Stimulated activated CD8-positive, alpha-beta memory T cell treated with anti-CD3 and anti-CD28 coated beads, Interleukin-4, amount 100 ng/mL, for 4 hours (primary cell): ENCODE measurements at places on chromosomes 2 and 18.

DNA sequence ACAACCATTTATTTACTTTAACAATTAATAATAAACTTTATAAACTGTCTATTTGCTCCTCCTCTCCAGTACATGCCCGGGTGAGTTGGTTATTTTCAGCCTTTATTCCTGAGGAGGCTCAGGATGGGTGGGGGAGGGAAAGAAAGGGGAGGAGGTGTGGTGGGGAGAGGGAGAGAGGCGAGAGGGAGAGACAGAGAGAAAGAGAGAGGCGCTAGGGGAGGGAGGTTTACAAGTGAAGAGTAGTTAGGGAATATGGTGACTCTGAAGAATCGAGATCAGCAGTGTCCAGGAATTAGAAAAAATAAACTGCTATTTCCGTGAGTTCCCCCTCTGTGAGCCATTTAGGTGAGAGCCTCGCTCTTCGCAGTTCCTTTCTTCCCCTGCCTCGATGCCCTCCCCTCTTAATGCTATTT, 138.9 kb downstream of the MEIS1 start:
- no peak for DNase-seq

DNA sequence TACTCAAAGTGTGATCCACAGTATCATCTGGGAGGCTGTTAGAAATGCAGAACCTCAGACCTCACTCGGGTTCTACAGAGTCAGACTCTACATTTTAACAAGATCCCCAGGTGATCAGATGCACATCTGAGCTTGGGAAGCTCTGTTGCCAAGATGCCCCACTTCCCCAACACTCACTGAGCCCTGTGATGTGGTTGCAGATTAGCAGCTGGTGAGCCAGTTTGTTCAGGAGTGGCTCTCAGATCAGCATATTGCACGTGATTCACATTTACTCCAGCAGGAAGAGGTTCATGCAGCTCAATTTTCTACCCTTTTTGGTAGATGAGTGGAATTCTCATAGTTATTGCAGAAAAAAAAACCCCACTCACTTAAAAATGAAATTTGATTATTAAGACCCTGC, 96.4 kb downstream of the VIT start:
- no peak for DNase-seq

DNA sequence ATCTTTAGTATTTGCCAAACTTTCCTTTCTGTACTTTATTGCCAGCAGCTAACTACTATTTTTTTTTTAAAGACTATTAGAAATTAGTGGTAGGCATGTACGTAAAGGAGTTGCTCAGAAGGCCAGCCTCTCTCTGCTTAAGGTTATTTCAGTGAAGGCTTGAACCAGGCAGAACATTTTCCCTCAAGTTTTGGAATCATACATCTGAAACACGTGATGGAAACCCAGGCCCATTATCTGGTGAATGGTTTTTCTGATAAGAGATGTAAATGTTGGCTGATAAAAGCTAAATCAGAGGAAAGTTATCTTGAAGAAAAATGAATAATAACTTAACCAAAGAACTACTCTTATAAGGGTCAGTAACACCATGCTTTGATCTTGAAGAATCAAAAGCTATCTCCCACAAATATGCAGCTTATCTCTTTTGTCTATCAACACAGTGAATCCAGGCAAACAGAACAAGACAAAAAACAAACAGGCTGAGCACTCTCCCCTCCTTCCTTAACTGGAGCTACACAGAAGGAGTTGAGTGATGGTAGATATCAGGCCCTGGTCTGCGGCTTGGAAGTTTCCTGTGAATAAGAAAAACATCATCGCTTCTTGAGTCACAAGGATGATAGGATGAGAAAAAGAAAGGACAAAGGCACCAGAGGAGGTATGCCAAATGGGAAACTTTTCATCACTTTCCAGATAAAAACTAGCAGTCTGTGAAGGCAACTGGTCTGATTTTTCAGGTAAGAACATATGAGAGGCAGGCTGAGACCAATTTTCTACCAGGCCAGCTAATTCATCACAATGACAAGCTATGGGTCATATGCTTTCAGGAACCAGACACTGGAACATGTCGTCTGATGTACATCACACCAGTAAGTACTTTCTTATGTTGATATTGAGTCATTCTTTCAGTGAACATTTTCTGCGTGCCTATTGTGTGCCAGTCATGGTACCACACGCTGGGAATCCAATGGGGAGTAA, 88.4 kb upstream of the STK17B start:
- DNase-seq: no peak

GRCh38 chr2:241961454-241961853, 91.9 kb downstream of the RTP5 start:
- no peak for DNase-seq

GRCh38 chr2:207223051-207223450, 57.3 kb upstream of the KLF7 start:
- no peak for DNase-seq

- peak; percentile 53 for DNase-seq
Observed at GRCh38 chr2:218898109-218898878, 17.6 kb downstream of the WNT10A start.

DNA sequence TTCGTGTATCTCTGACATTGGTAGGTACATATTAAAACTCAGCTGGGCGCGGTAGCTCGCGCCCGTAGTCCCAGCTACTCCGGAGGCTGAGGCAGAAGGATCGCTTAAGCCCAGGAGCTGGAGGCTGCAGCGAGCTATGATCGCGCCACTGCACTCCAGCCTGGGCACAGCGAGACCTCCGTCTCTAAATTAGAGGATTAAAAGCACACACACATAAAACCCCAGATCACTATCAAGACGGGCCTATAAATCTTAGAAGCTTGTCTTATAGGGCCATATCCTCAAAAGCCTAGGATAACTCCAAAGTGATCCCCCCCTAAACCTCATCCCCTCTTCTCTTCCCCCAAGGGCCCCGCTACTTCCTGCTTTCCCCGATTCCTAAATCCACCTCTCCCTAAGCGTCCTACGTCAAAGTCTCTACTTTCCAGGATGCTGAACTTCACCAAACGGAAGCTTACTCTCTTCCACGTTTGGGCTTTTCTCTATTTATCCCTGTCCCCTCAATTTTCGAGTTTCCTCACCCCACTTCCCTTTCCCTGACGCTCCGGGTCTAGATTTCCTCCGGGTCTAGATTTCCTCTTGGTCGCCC, 707 bp downstream of the KRCC1 start:
- no peak for DNase-seq

DNA sequence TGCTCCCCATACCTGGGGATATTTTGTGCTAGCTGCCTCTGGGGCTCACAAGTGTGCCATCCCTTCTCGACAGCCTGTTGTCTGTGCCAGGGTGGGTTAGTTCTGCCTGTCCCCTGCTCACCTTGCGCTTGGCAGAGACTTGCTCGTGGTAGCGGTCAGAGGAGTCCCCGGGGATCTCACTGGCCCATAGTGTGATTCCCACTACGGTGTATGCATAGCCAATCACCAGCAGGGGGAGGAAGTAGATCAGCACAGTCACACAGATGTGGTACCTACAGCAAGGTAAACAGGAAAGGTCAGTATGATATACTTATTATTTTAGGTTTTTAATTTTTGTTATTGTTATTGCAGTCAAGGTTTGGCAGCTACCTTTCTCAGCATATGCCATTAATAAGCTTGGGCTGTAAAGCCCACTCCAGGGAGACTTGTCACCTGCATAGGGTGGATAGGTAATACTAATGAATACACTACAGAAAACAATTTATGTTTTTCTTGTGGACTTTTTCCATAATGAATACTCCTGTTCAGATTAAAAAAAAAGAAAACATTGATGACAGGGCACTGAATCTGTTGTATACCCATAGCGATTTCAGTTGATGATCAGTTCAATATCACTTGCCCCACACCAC, 95.2 kb downstream of the POLE4 start:
- no peak for DNase-seq

DNA sequence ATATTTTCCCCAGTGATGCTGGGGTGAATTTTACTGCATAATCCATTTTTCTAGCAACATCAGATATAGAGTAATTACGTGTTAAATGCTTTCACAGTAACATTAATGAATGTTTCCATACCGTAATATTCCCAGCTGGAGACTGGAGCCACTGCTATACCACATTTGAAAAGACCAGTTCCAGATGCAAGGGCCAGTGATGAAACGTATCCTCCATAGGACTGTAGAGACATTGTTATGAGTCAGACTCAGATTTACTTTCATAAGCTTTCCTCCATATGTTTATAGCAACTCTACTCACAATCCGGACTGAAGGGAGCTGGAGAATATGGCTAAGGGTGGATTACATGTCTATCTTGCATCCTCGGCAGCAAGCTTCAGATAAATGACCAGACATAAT, 22.7 kb upstream of the GCG start:
- no peak for DNase-seq

GRCh38 chr18:24427484-24427883, 1.0 kb downstream of the IMPACT start:
- DNase-seq: no peak
